ENCODE measurements at places on chromosomes 4 and X. TPM values are rescaled to one million over a fixed set of nuclear protein-coding genes. Genes with fewer than 3 reads are reported as not detected.
A peak's percentile ranks its signal among the peaks of the same experiment; 100 is the strongest.

GRCh38 chr4:18007625-18008024 lies 13.9 kb downstream of the LCORL start:
- no peak for DNase-seq

Gene HTN3
- total RNA-seq: not detected

GRCh38 chr4:117488692-117489091 lies 403.3 kb upstream of the TRAM1L1 start:
- no peak for DNase-seq

GRCh38 chrX:104696667-104697066 lies 130.7 kb downstream of the IL1RAPL2 start:
- DNase-seq: no peak

Gene CT83
- not detected for total RNA-seq

Gene SLC25A4
- total RNA-seq: 25.0 TPM

GRCh38 chr4:186584912-186585311 lies 29.5 kb upstream of the MTNR1A start:
- DNase-seq: no peak

- DNase-seq: no peak
Measured at GRCh38 chr4:38071801-38072431, 111.7 kb downstream of the PTTG2 start.

- no peak for DNase-seq
Measured at GRCh38 chrX:1190596-1191145, 21.8 kb downstream of the CRLF2 start.

DNA sequence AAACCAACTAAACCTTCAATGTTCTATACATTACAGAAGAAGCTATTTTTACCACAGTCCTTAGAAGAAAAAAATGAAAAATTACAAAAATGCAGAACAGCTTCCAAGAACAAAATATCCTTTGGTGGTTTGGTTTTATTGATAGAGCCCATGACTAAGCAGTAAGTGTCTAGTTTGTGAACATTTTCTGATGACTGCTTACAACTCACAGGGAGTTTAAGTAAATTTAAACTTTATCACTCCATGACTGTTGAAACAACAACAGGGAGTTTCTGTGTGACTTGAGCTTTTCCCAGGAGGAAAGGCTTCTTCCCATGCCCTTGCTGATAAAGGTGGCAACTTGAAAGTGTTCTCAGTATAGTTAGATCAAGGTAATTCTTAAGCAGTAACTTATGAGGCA lies 2.9 kb downstream of the PF4 start:
- DNase-seq: no peak

Gene ADH1A
- not detected for total RNA-seq

- DNase-seq: no peak
Measured at GRCh38 chr4:101791182-101791558, 640 bp downstream of the BANK1 start.

DNA sequence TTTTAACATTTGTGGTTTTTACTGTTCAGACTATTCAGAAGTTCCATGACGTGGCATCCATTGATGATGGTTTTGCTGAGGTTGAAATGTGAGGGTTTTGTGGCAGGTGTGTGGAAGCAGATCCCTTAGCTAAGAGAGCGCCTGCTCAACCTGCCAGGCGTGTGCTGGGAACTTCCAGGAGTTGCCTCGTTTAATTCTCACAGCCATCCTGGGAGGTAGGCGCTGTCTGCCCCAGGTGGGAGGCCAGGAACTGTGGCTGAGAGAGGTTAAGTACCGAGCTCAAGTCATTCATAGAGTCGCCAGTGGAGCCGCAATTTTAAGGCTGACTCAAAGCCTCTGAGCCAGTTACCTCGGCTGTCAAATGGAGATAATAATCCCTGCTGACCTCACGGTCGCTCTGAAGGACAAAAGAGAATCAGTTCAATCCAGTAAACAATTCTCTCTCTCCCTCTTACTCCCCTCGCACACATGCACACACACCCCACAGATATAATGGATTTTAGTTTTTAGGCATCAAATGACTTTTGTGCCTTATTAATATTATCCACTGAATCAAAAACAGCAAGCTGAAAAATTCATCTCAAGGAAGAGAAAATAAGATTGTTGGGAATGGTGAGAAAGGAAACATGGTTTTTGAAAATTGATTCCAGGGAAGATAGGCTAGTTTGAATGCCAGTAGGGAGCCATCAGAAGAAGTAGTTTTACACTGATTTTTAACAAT lies 171.3 kb downstream of the PTTG2 start:
- DNase-seq: no peak

Gene SMIM10L2A
- 0.65 TPM for total RNA-seq

DNA sequence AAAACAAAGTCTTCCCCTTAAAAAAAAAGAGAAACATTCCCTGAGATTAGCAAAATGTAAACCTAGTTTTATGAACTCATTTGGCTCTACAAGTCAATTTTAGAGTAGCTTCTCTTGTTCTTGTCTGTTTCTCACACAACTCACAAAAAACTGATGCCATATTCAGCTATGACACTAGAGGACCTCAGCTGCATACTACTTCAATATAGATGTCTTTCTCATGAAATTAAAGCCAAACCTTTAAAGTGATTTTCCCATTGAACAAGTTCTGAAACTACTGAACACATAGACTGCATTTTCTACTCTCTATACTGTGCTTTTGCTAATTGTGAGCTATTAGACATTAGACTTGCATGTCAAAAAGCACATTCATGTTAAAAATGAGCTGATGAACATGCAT lies 49.8 kb downstream of the TBCK start:
- DNase-seq: peak; percentile 38

Gene SOX3
- not detected for total RNA-seq

DNA sequence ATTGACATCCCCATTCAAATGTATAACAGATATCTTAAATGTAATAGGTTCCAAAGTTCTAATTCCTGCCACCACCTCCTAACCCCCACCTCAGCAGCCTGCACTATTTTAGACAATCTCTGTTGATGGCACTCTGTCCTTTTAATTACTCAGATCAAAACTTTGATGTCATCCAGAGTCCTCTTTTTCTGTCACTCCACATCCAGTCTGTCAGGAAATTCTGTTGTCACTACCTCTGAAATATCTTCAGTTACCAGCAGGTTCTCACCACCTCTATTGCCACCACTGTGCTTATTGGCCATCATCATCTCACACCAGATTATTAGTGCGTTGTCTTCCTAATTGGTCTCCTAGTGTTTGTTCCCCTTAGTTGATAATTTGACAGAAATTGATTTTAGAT lies 76.2 kb downstream of the PTPN13 start:
- no peak for DNase-seq

GRCh38 chrX:136778020-136778419 lies 2.7 kb downstream of the ARHGEF6 start:
- DNase-seq: no peak

Gene OPRPN
- not detected for total RNA-seq

Gene TRAM1L1
- 2.5 TPM for total RNA-seq

Data from epithelial cell of proximal tubule (primary cell).